Osteocyte (in vitro differentiated cells): ENCODE measurements at places on chromosomes 16 and 17.

DNA sequence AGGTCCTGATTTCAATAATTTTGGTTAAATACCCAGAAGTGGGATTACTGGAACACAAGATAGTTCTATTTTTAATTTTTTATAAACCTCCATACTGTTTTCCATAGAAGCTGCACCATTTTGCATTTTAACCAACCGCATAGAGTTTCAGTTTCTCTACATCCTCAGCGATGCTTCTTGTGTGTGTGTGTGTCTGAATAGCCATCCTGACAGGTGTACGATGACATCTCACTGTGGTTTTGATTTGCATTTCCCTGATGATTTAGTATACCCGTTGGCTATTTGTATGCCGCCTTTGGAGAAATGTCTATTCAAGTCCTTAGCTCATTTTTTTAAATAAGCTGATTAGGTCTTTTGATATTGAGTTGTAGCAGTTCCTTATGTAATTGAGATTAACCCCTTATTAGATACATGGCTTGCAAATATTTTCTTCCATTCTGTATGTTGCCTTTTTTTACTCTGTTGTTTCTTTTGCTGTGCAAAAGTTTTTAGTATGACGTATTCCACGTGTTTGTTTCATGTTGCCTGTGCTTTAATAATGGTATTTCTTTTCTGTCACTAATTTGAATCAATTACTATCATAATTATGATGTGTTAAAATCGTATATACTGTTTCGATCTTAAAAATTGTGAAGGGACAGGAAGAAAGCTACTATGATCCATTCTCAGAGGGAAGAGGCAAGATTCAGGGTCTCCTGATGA lies 227.2 kb upstream of the MON1B start:
- no peak for DNase-seq

- no peak for DNase-seq
Measured at GRCh38 chr16:63289834-63290460, 1253.7 kb upstream of the CDH8 start.

- no peak for DNase-seq
Measured at GRCh38 chr17:39782481-39782880, 44.7 kb downstream of the GRB7 start.

- DNase-seq, result no peak
Measured at GRCh38 chr17:15287538-15288267, 22.6 kb upstream of the PMP22 start.

GRCh38 chr17:63702721-63703015 lies 2.7 kb upstream of the LIMD2 start:
- DNase-seq, result no peak

DNA sequence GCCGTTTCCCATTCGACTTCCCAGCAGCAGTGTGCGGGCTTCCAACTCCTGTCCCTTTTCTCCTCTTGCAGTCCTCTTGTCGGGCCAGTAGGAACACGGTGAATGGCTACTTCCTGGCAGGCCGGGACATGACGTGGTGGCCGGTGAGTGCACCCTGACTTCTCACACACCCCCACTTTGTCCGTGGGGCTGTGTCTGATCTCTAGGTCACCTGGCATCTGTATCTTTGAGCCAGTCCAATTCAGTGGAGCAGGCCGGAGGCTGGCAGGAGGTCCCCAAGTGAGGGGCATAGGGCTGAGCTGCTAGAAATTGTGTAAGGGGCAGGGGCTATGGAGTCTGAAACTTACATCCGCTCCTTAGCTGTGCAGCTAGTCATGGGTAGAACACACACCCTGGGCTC lies 6.6 kb downstream of the SLC5A10 start:
- no peak for DNase-seq

DNA sequence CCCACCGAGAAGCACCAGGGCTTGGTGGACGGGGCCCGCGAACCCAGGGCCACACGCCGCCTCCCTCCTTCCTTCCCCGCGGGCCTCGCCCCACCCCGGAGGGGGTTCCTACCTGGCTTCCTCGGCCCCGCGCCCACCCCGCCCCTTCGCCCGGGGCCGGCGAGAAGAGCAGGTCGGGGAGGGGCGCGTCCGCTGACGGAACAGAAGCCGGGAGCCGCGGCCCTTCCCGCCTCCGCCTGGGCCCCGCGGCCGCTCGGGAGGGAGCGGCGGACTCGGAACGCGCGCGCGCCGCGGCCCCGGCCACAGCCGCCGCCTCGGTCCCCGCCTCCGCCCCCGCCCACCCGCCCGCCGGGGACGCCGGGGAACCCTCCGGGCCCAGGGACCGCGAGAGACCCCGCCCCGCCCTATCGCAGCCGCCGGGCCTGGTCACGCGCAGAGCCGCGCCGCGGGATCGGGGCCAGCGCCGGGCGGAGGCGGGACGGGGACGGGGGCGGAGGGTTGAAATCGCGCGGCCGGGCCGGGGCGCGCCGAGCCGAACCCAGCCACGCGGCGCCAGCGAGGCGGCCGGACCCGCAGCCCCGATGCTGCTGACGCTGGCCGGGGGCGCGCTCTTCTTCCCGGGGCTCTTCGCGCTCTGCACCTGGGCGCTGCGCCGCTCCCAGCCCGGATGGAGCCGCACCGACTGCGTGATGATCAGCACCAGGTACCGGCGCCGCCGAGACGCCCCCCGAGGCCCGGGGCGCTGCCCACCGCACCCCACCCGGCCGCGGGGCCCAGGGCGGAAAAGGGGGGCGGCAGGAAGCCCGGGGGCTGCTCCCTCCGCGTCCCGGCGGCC lies at the start of gene TLCD3A:
TLCD3A (plus strand) TSS at position 530 of the 835 bp plus-strand sequence; CDS start at position 582, 52 bp downstream.
- DNase-seq, result peak; percentile 90

GRCh38 chr16:81633147-81633619 lies 145.9 kb upstream of the PLCG2 start:
- no peak for DNase-seq

GRCh38 chr17:55990332-55991006 lies 162.8 kb upstream of the ANKFN1 start:
- DNase-seq, result no peak

- DNase-seq, result no peak
Measured at GRCh38 chr16:11805556-11805955, 8.5 kb upstream of the ZC3H7A start.

GRCh38 chr17:36703860-36704266 lies 102.5 kb downstream of the MRM1 start:
- DNase-seq, result no peak

DNA sequence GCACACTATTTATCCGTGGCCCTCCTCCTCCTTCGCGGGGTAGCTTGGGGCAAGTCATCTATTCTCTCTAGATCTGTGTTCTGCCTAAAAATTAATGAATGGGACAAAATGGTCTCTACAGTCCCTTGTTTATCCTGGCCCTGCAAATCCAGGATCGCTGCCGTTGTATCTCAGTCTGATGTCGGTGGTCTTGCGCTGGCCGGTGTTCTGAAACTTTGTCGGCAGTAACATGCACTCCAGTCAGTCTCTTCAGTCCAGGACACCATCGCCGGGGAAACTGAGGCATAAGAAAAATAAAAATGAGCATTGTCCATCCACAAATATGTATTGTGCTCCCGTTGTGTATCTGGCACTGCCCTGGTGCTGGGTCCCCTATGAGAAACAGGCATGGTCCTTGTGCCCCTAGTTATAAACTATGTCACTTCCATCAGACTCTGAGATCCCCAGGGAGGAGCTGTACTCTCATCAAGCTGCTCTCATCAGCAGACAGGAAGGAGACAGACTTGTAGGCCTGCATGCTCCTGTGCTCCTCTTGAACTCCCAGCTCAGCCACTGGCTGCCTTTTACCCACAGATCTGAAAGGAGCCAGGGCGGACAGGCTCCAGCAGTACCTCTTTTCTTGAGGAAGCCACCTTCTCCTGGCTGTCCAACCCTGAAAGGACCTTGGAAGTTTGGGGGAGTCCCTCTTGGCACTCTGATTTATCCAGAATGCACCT lies 13.7 kb upstream of the CA4 start:
- no peak for DNase-seq

DNA sequence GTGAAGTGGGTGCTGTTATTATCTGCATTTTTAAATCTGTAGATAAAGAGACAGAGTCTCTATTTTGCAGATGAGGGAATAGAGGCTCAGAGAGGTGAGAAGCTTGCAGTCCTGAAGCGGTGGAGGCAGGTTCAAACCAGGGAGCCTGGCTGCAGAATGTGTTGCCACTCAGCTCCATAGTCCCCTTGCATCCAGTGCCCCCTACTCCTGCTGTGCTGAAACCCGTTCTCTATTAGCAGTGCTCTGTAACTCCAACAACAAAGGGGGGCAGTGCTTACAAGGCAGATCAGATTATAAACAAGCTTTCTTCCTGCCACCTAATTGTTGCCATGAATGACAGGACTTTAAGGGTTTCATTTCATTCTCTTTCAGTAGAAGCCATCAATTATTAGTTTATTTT lies 118.1 kb upstream of the CACNG3 start:
- no peak for DNase-seq

DNA sequence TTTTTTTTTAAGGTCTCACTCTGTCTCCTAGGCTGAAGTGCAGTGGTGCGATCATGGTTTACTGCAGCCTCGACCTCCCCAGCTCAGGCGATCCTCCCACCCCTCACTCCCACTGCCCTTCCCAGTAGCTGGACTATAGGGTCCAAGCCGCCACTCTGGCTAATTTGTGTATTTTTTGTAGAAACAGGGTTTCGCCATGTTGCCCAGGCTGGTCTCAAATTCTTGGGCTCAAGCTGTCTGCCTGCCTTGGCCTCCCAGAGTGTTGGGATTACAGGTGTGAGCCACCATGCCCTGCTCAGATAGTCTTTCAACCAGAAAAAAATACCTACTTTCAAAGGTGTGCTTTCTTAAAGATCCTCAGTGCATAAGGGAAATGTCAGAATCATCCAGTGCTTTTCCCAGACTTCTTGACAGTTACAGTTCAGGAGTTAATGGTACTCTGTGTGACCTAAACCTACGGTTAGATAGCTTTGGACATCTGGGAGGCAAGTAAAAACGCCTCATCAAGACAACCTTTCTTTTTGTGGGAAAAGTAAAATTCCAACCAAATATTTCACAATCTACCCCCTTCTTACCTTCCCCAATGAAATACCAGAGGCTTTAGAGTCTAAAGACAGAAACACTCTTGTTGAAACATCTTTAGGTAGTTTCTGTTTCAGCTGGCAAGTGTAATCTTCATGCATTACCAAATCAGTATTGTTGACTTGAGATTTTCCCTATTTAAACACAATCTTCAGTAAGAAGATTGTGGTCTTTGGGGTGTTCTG lies 6.8 kb downstream of the RSPRY1 start:
- no peak for DNase-seq

DNA sequence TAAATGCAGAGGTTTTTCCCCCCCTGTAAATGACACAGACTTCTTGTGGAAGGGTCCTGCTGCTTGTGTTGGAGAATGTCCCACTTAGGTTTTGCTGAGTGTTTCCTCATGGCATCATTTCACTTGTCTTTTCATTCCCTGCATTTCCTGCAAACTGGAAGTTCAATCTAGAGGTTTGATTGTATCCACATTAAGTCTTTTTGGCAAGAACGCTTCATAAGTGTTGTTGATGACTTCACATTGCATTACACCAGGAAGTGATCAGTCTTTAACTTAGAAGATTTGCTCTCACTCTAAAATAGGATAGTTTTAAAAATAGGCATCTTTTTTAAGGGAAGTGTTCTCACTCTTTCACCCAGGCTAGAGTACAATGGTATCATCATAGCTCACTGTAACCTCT lies 67.2 kb downstream of the RPTOR start:
- DNase-seq, result no peak

- no peak for DNase-seq
Measured at GRCh38 chr17:81438688-81439087, 43.4 kb downstream of the BAHCC1 start.

DNA sequence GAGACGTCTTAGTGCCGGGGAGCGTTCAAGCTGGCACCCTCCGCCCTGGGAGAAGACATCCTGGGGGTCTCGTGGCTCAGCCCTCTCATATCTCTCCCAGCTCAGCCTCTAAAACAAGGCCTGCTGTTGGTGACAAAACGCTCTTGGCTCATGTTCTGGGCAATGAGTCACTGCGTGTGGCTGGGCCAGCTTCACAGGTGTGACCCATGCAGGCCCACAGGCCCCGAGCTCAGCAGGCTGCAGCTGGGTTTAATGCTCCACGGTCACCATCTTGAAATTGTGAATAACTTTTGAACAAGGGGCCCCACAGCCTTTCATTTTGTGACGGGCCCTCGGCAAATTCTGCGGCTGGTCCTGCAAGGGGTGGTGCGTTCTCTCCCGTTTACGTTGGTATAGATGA lies 22.4 kb downstream of the GAA start:
- DNase-seq, result no peak

DNA sequence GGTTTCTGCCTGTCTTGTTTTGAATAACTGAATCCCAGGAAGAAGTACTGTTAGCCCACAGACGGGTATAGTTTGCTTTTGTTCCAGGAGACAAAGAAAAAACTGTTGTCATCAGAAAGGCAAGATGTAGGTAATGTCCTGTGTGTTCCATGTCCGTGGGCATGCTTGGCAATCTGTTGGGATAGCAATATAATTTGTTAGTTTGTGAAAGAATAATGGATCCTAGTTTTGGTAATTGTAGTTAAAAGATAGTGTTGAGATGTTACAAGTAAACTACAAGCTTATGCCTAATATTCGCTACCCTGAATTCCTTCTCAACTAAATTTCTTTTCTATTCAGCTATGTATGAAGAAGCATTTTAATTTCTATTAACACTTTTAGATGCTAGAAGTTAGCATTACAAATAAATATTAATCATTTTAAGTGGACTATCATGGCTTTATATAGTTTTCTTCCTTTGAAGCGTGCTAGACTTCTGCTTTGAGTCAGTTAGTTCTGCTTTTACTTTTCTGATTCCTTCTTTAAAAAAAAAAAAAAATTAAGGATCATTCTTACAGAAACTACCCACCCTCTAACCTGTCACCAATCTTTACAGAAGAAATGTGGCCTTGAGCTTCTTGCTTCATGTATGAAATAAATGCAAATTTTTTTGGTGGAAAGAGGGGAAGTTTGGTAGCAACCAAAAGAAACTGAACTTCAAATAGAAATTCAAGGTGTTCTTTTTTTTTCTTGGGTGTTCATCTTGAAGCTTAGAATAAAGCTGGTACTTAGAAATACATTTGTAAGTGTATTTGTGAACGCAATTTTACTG lies 2.4 kb downstream of the EVI2A start:
- no peak for DNase-seq

DNA sequence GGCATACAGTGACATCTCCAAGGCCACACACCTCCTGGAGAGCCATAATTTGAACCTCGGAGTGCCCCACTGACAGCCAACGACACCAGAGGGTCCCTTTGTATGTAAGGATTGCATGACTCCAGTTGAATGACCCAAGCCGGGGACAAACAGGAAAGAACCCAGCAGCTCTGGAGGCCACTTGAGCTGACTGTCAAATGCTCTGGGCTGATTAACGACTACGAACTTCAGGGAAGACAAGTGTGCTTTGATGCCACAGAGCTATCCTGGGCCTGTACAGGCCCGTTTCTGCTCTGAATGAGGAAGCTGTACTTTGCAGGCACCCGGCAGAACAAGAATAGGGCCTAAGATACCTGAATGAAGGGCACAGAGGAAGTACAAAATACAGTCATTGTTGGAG lies 404.6 kb downstream of the SLC39A11 start:
- DNase-seq, result no peak
